Left hindlimb (tissue), 1 donor: ENCODE measurements at places on chromosomes 1 and 21.

- peak; percentile 1 for DNase-seq
Measured at GRCh38 chr21:42559326-42559725, 45.7 kb downstream of the SLC37A1 start.

GRCh38 chr1:14810595-14811361, 212.3 kb downstream of the KAZN start:
- DNase-seq: peak; percentile 55

GRCh38 chr1:200224315-200224714, 185.5 kb downstream of the ZNF281 start:
- DNase-seq: no peak

DNA sequence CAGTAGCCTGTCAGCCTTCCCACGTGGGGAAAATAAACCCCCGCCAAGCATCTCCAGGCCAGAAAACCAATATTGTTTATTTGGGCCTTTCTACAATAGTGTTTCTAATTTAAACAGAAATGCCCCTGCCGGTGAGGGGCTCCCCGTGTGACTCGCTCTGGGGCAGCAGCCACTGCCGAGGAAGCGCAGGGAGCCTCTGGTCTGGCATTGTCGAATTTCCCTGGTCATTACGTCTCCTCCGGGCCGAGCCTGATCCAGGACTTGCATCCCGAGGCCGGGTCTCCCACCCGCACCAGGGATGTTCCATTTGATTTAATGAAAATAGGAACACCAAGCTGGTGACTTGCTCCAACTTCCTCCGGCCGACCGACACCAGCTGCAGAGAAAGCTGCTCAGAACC, 20.5 kb downstream of the PRDM16 start:
- DNase-seq: no peak

- no peak for DNase-seq
Measured at GRCh38 chr1:38191461-38191860, 144.9 kb upstream of the POU3F1 start.

GRCh38 chr1:203858055-203858454, 3.3 kb upstream of the SNRPE start:
- DNase-seq: no peak

DNA sequence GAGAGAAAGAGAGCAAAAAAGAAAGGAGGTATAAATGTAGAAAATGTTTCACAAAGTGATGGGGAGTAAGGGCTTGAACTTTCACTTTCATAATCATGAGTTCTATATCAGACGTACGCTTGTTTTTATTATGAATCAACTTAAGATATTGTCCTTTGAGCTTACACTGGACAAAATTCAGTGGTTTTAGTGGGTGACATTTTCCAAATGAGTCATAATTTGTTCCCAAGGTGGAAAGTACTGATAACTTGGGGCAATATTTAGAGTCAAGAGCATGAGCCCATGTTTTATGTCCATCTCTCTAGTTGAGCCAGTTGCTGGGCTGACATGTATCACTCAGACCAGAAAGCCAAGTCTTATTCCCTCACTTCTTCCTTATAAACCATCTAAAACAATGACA, 161.6 kb downstream of the CHRM3 start:
- no peak for DNase-seq

- DNase-seq: peak; percentile 13
Measured at GRCh38 chr1:53605181-53605580, 133.8 kb downstream of the GLIS1 start.

- peak; percentile 52 for DNase-seq
Measured at GRCh38 chr1:150150133-150151021, 661 bp downstream of the PLEKHO1 start.

DNA sequence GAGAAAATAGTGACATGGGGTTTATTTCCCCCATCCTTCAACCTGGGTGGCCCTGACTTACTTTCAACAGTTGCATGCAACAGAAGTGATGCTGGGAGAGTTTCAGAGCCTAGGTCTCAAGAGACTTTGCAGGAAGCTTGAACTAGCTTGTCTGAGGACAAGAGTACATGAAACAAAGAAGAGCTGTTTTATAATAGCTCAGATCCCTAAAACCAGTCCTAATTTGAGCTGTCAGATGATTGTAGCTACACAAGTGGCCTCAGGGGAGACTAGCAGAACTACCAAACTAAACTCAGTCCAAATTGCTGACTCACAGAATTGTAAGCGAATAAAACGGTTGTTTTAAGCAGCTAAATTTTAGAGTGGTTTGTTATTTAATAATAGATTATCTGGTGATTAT, 17.1 kb downstream of the RC3H1 start:
- DNase-seq: no peak

- no peak for DNase-seq
Measured at GRCh38 chr1:15959424-15959823, 16.5 kb downstream of the ZBTB17 start.

GRCh38 chr1:246269466-246269865, 237.6 kb downstream of the SMYD3 start:
- no peak for DNase-seq

DNA sequence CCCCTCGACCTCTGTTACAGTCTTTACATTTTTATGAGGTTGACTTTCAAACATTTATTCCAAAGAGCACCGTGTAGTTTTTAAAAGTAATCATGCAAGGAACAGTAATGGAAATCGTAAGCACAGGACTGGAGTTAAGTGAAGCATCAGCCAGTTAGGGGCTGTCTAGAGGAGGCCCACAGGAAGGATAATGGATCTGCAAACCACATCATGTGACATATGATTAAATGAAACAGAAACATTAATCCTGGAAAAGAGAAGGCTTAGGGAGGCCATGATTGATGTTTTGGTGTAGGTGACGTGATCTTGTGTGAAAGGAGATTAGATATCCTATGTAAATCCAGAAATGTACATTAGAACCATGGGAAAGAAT, 25.0 kb downstream of the RGS7 start:
- no peak for DNase-seq

GRCh38 chr1:81551946-81552345, 248.8 kb upstream of the ADGRL2 start:
- no peak for DNase-seq

DNA sequence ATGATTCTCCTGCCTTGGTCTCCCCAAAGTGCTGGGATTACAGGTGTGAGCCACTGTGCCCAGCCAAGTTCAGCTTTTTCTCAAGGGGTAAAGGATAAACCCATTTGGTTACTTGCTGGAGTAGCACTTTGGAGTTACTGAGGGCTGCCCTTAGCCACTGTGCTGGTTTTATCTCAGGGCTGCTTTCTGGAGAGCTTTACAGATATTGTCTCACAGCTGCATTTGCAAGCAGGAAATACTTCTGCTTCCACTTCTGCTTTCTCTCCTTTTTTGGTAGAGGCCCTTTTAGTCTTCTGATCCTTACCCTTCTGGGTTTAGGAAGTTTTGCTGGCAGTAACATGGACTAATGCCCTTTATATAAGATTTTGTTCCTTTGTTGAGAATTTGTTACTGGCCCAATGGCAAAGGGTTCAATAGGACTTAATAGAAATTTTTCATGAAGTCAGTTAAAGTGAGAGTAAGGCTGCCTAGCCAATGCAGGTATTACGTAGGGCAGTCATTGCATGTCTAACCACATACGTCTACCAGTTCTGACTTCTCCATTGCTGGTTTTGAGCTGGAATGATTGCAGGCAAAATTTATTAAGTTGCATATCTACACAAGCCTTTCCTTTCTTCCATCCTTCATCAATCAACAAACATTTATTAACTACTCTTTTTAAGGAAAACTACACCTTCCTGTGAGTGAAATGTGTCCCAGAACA, 24.4 kb downstream of the CAP1 start:
- DNase-seq: no peak

DNA sequence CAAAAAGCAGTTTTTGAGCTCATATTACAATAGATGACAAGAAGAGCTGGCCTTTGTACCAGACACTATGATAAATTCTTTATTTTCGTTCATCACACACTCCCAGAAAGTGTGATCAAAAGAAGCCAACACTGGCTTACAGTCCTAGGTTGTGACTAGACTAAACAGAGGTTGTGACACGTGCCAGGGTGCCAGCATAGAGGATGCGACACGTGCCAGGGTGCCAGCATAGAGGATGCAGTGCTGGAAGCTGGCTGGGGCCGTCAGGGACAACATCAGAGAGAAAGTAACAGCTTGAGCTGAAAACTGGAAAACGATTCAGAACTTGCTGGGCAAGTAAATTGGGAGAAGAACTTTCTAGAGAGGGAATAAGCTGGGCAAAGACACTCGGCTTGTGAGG, 2.2 kb downstream of the MTARC1 start:
- no peak for DNase-seq

- no peak for DNase-seq
Measured at GRCh38 chr1:199780948-199781670, 246.4 kb upstream of the NR5A2 start.

DNA sequence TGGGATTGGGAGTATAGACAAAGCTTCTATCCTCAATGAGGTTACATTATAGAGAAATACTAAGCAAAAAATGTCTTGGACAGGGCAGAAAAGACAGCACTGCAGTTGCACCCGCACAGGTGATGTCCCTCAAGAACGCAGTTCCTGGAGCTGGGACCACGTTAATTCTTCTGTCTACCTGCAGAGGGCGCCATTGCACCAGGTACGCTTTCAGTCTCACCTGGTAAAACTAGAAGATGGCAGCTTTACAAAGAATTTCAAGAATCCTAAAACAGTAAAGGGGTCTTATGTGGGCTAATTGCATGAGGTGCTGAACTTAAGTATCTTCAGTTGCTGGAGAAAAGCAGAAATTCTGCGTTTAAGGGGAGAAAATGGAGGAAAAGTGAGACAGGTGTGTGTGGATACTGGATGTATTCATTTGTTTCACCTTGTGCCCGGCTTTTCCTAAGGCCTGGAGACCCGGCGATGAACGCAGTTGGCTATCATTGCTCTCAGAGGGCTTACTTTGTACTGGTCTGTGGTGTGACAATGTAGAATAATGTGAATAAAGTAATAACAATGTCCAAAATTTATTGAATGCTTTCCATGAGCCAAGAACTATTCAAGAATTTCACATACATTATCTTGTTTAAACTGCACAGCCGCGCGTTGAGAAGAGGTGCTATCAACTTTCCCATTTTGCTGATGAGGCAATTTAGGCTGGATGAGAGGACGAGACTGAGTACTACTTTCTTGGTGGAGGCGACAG, 276.3 kb upstream of the GREM2 start:
- no peak for DNase-seq

DNA sequence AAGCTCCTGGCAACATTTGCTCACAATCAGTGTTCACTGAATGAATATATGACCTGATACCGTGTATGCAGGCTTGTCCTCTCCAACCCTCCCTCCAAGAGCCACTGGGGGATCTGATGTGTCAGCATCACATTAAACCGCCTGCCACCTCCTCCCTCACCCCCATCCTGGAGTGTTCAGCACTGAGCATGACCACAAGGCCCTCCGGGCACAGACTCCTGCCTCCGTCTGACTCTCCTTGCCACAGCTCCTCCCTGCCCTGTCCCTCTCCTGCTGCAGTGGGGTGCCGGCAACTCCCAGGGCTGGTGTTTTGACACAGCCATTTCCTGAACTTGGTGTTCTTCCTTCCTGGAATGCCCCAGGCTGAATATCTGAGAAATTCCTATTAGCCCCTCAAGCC, 136.7 kb downstream of the FCRL5 start:
- no peak for DNase-seq

- DNase-seq: no peak
Measured at GRCh38 chr1:12481928-12482327, 136.1 kb downstream of the DHRS3 start.

GRCh38 chr1:222202831-222203230, 345.1 kb downstream of the HHIPL2 start:
- DNase-seq: no peak

DNA sequence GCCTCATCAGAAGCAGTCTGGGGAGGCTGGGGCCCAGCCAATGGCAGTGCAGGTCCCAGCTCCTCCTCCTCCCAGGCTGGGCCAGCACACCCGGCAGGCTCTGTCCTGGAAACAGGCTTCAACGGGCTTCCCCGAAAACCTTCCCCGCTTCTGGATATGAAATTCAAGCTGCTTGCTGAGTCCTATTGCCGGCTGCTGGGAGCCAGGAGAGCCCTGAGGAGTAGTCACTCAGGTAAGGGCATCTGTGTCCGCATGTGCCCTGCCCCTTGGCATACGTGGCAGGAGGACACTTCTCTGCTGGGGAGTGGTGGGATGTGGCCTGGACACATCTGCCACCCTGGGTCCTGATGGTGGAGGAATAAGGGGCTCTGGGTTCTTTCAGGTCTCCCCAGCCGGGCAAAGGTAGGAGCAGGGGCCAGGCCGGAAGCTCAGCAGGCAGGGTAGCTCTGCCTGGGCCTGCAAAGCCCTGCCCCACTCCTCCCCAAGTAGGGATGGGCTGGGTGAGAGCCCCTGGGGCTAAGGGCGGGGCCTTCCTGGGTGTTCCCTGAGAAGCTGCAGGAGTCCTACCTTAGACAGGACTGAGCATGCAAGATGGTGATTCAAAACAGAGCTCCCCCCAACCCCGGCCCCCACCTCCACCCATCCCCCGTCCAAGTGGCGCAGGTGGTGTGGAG, at the start of gene GJB5:
GJB5 (plus strand) TSS at position 84 of the 674 bp plus-strand sequence. CDS start 2,284 bp downstream, outside the sequence.
- no peak for DNase-seq

- no peak for DNase-seq
Measured at GRCh38 chr1:51875836-51876235, 2.7 kb downstream of the NRDC start.

DNA sequence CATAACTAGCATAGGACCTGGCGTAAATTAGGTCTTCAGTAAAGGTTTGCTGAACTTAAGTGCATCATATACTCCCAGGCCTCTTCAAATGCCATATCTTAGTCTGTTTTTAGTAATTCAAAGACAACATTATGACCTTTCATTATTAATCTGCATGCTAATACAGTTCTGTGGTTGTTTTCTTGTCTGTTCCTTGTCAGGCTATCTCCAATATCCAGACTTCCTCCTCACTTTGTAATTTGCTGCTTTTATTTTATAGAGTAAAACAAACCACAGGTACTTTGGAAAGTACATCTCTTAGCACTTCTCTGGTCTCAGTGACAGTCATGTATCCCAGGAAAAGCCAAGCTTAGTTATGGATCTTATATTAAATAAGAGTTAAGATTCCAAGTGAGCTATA, 65.1 kb upstream of the BMP8A start:
- no peak for DNase-seq

DNA sequence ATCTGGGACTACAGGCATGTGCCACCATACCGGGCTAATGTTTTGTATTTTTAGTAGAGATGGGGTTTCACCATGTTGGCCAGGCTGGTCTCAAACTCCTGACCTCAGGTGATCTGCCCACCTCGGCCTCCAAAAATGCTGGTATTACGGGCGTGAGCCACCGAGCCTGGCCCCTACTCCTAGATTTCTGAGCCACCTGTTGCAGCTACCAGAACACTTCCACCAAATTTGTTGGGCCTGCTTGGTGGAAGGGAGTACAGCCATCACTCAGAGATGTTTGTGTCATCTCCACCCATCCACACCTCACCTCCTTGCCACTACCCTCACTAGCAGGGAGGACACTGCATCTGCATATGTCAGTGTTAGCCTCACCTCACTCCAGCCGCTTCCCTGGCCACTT, 5.5 kb downstream of the RIMKLA start:
- no peak for DNase-seq

- no peak for DNase-seq
Measured at GRCh38 chr1:247966532-247967204, 1.6 kb downstream of the OR2AK2 start.

- no peak for DNase-seq
Measured at GRCh38 chr1:119988306-119989062, 81.0 kb downstream of the NOTCH2 start.
